ENCODE measurements at places on chromosomes 6 and 20.
A peak's percentile ranks its signal among the peaks of the same experiment; 100 is the strongest.

- no peak for DNase-seq
These were observed 148.3 kb downstream of the GPX5 start for GRCh38 chr6:28673787-28674671.

DNA sequence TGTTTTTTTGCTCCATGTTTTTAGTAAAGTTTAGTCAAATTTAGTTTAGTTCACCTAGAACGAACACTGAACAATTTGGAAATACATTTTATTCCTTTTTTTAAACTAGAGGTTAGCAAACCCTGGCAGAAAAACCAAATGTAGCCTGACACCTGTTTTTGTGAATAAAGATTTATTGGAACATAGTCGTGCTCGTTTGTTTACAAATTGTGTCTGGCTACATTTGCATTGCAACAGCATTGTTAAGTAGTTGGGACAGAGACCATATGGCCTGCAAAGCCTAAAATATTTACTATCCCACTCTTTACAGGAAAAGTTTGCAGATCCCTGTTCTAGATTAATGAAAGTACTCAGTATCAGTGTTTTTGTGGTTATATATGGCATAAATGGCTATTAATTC is 56.9 kb downstream of the CD109 start:
- DNase-seq: no peak

DNA sequence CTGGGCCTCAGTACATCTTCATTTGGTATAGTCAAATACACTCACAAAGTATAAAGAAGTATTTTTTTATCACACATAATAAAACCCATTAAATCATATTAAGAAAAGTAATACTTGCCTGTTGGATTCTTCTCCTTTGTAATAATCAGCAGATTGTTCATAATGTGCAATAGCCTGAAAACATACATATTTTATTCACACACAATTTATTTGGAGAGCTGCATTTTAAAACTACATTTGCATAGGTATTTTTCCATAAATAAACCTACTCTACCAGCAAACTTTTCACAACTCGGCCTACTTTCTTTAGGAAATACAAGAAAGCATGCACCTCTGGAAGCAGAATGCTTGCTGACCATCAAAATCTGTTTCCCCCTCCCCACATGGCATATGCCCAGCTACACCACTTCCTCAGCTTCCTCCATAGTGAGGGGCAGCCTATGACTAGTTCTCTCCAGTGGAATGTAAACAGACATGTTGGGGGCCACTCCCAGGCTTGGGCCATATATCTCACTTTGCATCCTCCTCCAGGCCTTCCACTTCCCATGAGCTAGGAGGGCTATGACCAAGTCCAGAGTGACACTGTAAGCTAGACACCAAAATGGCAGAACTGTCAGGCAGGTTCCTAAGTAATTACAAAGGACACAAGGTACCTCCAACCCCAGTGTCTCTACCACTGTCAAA is 28.3 kb downstream of the GZF1 start:
- no peak for DNase-seq

GRCh38 chr20:48486065-48486464 is 341.7 kb downstream of the PREX1 start:
- DNase-seq: no peak

DNA sequence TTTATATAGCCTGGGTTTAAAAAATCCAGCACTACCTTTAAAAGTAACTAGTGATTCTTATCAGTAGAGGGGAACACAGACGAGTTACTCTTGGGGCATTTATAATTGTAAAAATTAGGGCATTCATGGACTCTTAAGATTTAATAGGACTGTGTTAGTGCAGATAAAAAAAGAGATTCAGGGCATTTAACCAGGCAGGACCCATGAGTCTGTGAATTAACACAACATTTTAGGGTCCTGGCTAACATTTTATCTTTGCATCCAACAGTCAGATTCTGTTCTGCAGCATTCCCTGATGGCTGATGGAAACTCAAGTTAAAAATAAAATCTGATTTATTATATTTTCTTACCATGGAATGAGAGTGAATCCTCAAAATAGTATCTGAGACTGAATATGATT is 774.3 kb downstream of the PHF3 start:
- DNase-seq: no peak

GRCh38 chr6:82298012-82298411 is 50.5 kb upstream of the IBTK start:
- no peak for DNase-seq

DNA sequence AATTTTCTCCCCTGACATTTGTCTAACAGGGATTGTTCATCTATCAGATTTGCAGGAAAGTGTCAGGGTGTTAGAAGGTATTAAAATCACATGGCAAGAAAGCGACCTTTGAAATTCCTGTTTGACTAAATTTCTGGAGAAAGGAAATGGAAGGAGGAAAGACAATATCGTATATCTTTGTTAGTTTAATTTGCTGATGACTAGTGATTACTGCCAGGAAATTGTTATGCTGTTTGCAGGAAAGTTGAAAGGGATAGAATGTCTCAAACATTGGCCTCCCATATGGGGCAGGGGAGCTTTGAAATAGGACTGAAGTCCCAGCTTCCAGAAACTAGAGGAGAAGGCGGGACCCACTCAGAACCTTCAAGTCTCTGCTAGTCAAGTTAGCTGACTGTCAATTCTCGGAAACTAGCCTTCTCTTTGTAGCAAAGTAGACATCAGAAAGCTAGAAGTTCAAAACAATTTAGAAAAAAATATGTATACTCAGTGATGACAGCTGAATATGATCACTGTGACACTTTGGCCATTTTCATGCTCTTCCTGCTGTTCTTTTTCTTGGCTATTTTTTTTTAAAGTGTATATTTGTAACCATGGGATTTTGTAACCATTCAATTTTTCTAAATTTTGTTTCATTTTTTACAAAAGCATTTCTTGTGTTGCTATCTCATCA is 53.4 kb upstream of the RALGAPA2 start:
- DNase-seq: no peak

DNA sequence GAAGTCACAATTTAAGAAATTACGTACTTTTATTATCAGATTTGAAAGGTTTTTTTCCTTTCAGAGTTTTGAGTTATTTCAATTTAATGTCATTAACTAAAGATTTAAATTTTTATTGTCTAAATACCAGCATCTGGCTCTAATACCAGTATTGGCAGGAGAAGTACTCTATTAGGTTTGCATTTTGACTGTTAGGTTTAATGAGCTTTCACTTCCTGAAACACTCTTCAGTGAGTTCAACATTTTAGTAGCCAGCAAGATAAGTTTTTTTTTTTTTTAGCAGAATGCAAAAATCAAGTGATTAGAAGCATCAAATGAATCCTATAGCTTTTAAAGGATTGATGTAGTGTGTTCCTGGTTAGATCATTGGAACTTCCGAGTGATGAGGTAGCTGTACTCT is 34.0 kb upstream of the SCGN start:
- DNase-seq: no peak

DNA sequence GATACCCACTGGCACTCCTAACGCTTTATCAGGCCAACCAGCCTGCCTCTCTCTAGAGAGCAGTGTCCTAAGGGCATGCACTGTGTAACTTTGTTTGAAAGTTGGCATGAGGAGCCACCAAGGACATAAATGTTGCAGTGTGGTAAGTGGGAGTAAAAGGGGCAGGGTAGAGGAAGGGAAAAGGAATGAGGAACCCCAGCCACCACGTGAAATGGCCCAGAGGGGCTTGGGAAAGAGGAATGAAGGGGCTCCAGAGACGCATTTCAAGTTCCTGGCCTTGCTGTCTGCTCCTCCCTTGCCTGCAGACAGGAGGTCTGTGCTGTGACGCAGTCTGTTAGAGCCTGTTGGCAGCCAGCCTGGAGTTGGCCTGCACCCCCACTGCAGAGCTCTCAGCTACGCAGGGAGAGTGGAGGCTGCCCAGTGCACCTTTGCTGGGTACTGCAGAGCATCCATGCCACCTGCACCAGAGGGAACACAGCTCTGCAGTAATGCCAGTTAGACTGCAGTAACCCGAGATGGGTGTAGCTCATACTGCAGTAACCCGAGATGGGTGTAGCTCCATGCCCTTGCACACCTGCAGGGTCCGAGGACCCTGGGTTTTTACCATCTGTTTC is 86.8 kb upstream of the SNAP25 start:
- peak; percentile 44 for DNase-seq

- DNase-seq: no peak
These were observed 50.3 kb downstream of the ABHD12 start for GRCh38 chr20:25340380-25340779.

DNA sequence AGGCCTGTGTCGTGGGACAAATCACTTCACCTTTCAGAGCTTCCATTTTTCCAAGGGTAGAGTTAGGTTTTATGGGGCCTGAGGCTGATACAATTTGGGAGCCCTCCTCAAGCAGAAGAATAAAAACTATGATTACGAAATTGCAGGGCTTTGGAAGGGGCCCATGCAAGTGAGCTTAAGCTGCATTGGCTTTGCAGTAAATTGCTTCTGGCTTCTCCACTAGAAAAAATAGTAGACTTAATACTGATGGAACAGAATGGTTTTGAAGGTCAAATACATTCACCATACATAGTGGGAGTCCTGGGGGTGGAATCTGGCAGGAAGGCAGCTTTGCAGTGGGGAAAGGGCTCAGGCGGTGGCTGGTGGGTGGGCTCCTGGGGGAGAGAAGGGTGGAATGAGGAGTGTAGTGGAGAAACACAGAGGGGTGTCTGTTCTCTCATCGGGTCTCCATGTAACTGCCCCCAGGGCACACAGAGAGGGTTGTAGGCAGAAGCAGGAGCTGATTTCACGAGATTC is 55.9 kb upstream of the RNF24 start:
- DNase-seq: no peak

GRCh38 chr20:11431621-11432020 is 486.1 kb upstream of the BTBD3 start:
- DNase-seq: no peak

DNA sequence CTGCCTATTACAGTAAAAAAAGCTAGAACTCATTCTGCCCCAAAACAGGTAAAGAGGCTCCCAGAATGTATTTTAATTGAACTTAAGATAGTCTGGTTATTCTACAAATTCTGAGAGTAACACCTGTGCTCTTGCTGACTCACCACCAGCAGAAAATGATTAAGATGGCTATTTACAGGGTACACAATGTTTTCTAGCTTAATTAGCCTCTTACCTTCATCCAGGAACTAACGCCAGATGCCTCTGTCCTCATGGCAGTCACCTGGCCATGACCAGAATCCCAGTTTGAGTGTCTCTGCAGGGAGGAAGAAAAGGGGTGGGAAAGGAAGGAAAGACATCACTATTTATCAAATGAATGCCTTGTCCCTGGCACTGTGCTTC is 31.3 kb upstream of the PPP1R3G start:
- peak; percentile 67 for DNase-seq

GRCh38 chr6:80335121-80335531 is 228.7 kb downstream of the BCKDHB start:
- DNase-seq: no peak

DNA sequence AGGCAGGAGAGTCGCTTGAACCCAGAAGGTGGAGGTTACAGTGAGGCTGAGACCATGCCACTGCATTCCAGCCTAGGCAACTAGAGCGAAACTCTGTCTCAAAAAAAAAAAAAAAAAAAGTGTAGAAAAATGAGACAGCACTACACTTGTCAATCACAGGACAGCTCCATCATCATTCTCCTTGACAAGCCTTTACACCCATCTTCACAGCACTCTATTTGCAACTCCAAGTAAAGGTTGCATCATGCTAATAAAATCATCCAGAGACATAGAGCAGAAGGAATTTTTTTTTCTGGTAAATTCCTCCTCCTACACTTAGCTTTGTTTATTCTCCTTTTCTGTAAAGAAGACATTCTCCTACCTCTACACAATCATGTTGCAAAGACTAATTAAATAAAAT is 791.0 kb upstream of the HS3ST5 start:
- DNase-seq: no peak

GRCh38 chr6:30885999-30886896 is 1.9 kb downstream of the DDR1 start:
- peak; percentile 48 for DNase-seq

- DNase-seq: no peak
These were observed 108.7 kb downstream of the ZFAND3 start for GRCh38 chr6:37928217-37928616.

DNA sequence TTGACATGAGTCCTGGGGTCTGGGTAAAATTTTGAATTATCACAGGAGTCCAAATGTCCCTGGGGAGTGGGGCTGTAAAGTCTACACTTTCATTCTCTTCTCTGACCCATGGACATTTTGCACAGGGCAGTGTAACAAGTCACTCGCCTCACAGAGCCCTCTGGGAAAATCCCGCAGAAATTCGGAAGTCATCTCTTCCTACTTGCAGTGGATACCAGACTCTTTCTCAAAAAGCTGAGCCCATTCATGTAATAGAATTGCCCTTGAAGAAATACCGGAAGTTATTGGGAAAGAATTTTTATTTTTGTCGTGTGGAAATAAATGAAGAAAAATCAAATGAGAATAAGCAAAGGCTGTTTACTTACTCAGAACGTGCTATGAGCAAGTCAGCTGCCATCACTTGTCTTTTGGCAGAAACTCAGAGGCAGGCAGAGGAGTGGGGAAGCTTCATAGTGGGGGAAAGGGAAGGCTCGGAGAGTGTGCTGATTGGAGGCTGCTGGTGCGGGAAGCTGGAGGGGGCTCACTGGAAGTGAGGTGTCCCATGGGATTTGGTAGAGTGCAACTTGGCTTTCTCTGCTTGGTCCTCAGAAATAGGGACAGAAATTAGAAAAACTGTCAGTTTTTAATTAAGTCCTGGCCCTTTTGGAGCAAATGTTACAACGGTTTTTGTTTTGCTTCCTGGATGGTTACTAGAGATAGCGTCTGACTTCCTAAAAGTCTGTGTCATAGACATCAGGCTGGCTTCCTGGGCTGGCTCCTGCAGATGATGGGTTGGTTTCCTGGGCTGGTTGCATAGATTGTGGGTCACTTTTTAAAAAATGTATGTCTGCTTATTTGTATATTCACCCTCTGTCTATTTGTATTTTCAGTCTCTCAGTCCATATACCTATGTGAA is 79.8 kb upstream of the EEF1E1 start:
- DNase-seq: no peak

DNA sequence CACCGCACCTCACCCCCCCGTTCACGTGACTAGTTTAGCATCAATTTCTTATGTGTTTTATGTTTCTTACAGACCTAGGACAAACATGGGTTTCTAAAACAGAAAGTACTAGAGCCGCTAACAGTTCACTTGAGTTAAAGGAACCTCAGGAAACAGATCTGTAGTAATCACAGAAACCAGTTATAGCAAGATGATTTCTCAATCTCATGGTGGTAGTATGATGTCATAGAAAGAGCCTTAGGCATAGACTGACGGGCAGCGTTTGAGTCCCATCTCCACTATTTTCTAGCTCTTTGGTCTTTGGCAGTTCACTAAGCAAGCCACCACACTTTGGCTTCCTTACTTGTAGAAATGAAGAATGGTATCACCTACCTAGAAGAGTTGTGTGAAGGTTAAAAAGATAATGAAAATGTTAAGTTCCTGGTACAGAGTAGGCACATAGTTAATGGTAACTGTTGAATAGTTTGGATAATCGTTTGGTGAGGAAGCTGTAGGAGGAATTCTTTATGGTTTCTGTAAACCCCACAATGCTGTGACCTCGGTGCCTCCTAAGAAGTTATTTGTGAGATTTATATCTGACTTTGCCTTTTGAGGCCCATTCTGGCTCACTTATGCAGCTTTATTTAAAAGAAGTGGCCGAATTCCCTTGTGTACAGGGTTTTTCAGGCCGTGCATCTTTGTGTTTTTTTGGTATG is 21.3 kb downstream of the CTNNBL1 start:
- DNase-seq: no peak
